Thoracic aorta (tissue), 2 donors: ENCODE measurements at places on chromosomes 11 and 22.
A peak's percentile ranks its signal among the peaks of the same experiment; 100 is the strongest.

GRCh38 chr22:43501878-43502277 lies 90.1 kb downstream of the MPPED1 start:
- no peaks in the 10 kb centered on the region for H3K36me3 ChIP-seq
- no peaks in the 10 kb centered on the region for H3K27me3 ChIP-seq
- no peak for DNase-seq
- H3K4me3 ChIP-seq, result no peak overlapping the region
- no peak overlapping the region for H3K27ac ChIP-seq

GRCh38 chr11:4465407-4465806 lies 16.3 kb downstream of the OR52K2 start:
- H3K4me3 ChIP-seq, result no peak overlapping the region
- DNase-seq, result no peak
- no peaks in the 10 kb centered on the region for H3K36me3 ChIP-seq
- H3K27ac ChIP-seq, result no peak overlapping the region
- H3K27me3 ChIP-seq, result no peaks in the 10 kb centered on the region

GRCh38 chr11:65277631-65278277 lies 16.0 kb downstream of the POLA2 start:
- no peaks in the 10 kb centered on the region for H3K27me3 ChIP-seq
- DNase-seq, result no peak
- peaks cover 14% of the 10 kb centered on the region for H3K36me3 ChIP-seq
- H3K4me1 ChIP-seq, result peaks cover 7% of the 10 kb centered on the region

GRCh38 chr22:32557444-32557843 lies 82.8 kb downstream of the FBXO7 start:
- no peak overlapping the region for H3K27ac ChIP-seq
- no peak overlapping the region for H3K4me3 ChIP-seq
- H3K4me1 ChIP-seq, result no peaks in the 10 kb centered on the region
- DNase-seq, result no peak
- no peaks in the 10 kb centered on the region for H3K36me3 ChIP-seq

- H3K27ac ChIP-seq, result no peak overlapping the region
- no peaks in the 10 kb centered on the region for H3K4me1 ChIP-seq
- DNase-seq, result no peak
- H3K27me3 ChIP-seq, result no peaks in the 10 kb centered on the region
- H3K4me3 ChIP-seq, result no peak overlapping the region
- H3K36me3 ChIP-seq, result no peaks in the 10 kb centered on the region
These were observed 103.7 kb downstream of the TRIM51G start for GRCh38 chr11:48880021-48880441.

GRCh38 chr22:26055693-26056092 lies 113.6 kb upstream of the SEZ6L start:
- no peaks in the 10 kb centered on the region for H3K36me3 ChIP-seq
- H3K27ac ChIP-seq, result no peak overlapping the region
- H3K27me3 ChIP-seq, result no peaks in the 10 kb centered on the region
- DNase-seq, result no peak

DNA sequence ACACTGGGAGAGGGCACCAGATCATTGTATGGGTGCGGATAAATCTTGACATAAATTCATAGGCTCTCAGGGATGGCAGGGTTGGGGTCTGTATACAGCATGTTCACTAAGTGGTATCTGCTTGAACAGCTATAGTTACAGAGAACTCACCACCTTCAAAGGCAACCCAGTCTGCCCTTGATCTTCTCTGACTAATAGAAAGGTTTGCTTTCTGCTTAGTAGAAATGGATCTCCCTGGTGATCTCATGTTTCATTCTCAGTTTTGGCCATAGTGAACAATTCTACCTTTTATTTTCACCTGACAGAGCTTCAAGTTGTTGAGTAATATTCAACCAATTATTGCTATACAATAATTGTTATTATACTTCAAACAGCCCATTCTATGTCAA lies 32.4 kb downstream of the CNTF start:
- DNase-seq, result no peak
- no peak overlapping the region for H3K4me3 ChIP-seq
- H3K27me3 ChIP-seq, result no peaks in the 10 kb centered on the region
- no peaks in the 10 kb centered on the region for H3K36me3 ChIP-seq

DNA sequence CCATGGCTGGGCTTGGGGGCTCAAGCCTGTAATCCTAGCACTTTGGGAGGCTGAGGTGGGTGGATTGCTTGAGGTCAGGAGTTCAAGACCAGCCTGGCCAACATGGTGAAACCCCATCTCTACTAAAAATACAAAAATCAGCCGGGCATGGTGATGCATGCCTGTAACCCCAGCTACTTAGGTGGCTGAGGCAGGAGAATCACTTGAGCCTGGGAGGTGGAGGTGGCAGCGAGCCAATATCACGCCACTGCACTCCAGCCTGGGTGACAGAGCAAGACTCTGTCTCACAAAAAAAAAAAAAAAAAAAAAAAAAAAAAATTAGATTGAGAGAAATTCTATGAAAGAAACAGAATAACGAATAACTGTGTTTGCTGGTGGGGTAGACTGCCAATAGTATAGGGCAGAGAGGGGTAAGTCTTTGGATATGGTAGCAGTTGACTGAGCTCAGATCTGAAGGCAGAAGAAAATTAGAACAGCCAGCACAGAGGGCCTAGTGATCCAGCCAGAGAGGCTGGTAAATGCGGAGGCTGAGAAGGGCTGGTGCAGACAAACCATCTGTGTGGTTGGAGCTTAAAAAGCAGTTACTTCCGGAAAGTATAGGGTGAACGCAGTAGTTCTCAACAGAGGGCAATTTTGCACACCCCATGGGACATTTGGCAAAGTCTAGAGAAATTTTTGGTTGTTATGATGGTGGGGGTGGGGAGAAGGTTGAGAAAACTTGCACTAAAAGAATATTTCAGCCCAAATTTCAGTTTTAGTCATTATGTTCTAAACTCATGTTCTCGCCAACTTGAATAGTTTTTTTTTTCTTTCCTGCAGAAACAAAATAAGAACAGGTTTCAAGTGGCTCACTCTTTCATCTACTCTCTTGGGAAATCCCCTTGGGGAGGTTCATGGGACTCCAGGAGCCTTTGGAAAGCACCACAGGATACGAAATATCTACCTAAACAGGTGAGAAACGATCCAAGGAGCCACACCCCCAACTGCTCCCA lies 1.6 kb upstream of the HORMAD2 start:
- no peak overlapping the region for H3K27ac ChIP-seq
- DNase-seq, result no peak
- H3K4me1 ChIP-seq, result peaks cover 5% of the 10 kb centered on the region
- no peak overlapping the region for H3K4me3 ChIP-seq

DNA sequence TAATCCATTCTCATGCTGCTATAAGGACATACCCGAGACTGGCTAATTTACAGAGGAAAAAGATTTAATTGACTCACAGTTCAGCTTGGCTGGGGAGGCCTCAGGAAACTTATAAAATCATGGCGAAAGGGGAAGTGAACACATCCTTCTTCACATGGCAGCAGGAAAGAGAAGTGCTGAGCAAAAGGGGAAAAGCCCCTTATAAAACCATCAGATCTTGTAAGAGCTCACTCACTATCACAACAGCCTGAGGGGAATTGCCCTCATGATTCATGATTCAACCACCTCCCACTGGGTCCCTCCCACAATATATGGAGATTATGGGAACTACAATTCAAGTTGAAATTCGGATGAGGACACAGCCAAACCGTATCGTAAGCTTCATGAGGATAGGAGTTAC lies 3.8 kb upstream of the CYB5R2 start:
- DNase-seq, result no peak
- H3K36me3 ChIP-seq, result no peaks in the 10 kb centered on the region
- no peak overlapping the region for H3K4me3 ChIP-seq
- peaks cover 20% of the 10 kb centered on the region for H3K4me1 ChIP-seq
- no peak overlapping the region for H3K27ac ChIP-seq

DNA sequence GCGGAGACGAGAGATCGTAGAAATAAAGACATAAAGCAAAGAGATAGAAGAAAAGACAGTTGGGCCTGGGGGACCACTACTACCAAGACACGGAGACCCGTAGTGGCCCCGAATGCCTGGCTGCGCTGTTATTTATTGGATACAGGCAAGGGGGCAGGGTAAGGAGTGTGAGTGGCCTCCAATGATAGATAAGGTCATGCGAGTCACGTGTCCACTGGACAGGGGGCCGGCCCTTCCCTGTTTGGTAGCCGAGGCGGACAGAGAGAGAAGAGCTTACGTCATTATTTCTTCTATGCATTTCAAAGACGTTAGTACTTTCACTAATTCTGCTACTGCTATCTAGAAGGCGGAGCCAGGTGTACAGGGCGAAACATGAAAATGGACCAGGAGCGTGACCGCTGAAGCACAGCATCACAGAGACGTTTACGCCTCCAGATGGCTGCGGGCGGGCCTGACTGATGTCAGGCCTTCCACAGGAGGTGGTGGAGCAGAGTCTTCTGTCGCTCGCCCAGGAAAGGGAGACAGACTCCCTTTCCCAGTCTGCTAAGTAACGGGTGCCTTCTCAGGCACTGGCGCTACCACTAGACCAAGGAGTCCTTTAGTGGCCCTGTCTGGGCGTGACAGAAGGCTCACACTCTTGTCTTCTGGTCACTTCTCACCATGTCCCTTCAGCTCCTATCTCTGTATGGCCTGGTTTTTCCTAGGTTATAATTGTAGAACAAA lies 24.8 kb downstream of the PPP6R2 start:
- H3K4me1 ChIP-seq, result peaks cover 4% of the 10 kb centered on the region
- no peak for DNase-seq
- peaks cover 10% of the 10 kb centered on the region for H3K36me3 ChIP-seq
- H3K27me3 ChIP-seq, result no peaks in the 10 kb centered on the region
- no peak overlapping the region for H3K4me3 ChIP-seq
- no peak overlapping the region for H3K27ac ChIP-seq

DNA sequence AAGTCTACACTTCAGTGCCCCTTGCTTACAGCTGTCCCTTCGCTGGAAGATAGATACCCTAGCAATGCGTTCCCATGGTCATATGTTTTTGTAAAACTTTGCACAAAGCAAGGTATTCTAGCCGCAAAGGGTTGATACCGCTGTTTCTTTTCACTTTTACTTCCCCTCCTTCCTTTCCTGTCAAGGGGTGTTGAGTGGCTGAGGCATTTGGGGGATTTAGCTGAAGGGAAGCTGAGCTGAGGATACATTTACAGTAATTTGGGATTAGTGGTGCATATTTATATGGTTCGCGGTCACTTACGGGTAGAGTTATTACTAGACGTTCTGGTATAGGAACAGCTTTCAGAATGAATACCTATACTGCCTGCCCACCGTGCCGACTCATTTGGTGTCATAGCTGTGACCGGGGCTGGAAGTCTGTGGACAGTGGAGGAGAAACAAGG lies 86.9 kb upstream of the WNT11 start:
- no peak overlapping the region for H3K27ac ChIP-seq
- H3K36me3 ChIP-seq, result no peaks in the 10 kb centered on the region
- no peaks in the 10 kb centered on the region for H3K27me3 ChIP-seq
- DNase-seq, result no peak

GRCh38 chr11:62724171-62724570 lies 3.1 kb downstream of the HNRNPUL2 start:
- H3K36me3 ChIP-seq, result peaks cover 50% of the 10 kb centered on the region
- no peak overlapping the region for H3K27ac ChIP-seq
- peak overlapping the region; percentile 97 for H3K4me3 ChIP-seq
- H3K27me3 ChIP-seq, result no peaks in the 10 kb centered on the region

- DNase-seq, result no peak
- H3K27ac ChIP-seq, result no peak overlapping the region
- no peaks in the 10 kb centered on the region for H3K36me3 ChIP-seq
- no peak overlapping the region for H3K4me3 ChIP-seq
- H3K27me3 ChIP-seq, result no peaks in the 10 kb centered on the region
These were observed 4.9 kb downstream of the OVOL1 start for GRCh38 chr11:65791719-65792213.

GRCh38 chr11:66956689-66957290 lies 1.4 kb downstream of the PC start:
- H3K27ac ChIP-seq, result no peak overlapping the region
- H3K4me1 ChIP-seq, result peaks cover 16% of the 10 kb centered on the region
- no peak for DNase-seq
- H3K4me3 ChIP-seq, result no peak overlapping the region
- no peaks in the 10 kb centered on the region for H3K36me3 ChIP-seq
- no peaks in the 10 kb centered on the region for H3K27me3 ChIP-seq

DNA sequence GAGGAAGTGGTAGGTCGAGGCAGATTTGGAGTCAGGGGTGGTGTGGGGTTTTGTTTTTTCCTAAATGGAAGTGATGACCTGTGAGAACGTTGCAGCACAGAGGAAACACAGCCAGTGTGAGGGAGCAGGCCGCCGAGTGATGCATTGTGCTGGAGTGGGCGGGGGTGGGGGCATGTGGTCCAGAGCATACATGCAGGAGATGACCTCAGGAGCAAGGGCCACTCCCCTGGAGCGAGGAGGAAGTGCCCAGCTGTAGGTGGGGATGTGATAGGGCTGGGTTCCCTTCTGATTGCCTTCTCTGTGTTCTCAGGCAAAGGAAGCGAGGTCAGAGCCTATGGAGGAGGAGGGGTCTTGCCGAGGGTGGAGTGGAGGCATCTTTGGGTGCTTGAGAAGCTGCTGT lies 81.4 kb downstream of the PPP6R3 start:
- no peak for DNase-seq
- H3K27me3 ChIP-seq, result no peaks in the 10 kb centered on the region
- peaks cover 28% of the 10 kb centered on the region for H3K4me1 ChIP-seq
- H3K27ac ChIP-seq, result no peak overlapping the region
- H3K4me3 ChIP-seq, result no peak overlapping the region
- H3K36me3 ChIP-seq, result peaks cover 6% of the 10 kb centered on the region

DNA sequence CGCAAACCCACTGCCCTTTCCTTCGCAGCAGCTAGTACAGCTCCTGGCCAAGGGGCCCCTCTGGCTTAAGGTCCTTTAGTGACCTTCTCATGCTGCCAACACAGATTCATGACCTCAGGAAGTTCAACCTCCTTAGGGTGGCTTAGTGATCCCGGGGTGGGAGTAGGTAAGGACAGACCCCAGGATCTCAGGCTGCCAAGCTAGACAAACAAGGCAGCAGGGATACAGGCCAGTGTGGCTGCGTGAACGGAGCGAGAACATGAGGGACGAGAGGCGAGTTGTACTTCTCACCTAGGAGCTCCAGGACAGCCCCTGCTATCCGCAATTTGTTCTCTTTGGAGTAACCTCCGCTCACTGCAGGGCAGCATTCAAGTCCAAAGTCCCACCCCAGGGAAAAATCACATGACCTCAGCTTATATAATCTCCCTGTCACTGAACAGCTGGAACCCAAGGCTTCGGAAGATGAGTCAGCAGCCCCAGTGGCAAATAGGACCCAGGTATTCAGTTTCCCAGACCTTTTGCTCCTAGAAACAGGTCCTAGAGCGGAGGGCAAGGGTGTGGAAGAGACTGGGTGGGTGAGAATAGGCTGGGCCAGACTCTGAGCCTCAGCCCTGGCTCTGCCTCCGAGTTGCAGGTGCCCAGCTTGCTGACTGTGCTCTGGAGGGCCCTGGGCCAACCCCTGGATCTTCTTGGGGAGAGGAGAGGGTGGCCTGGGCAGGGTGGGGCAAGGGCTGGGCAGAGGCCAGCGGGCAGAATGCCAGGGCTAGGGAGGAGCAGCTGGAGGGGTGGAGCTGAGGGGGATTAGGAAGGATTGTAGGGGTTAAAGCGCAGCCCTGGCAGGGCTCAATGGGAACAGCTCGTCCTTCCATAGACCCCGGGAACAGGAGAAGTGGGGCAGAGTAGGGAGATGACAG lies 13.1 kb downstream of the USP2 start:
- no peak for DNase-seq
- no peaks in the 10 kb centered on the region for H3K27me3 ChIP-seq
- H3K36me3 ChIP-seq, result no peaks in the 10 kb centered on the region
- H3K4me1 ChIP-seq, result peaks cover 33% of the 10 kb centered on the region
